ENCODE measurements at places on chromosomes 12 and 14.

GRCh38 chr12:106753526-106753925 is 21.0 kb upstream of the RIC8B start:
- no peak for DNase-seq

- no peak for DNase-seq
These were observed 31.8 kb downstream of the GSC start for GRCh38 chr14:94738097-94738496.

GRCh38 chr12:4191149-4191548 is 82.4 kb upstream of the CCND2 start:
- DNase-seq, result no peak

- peak; percentile 85 for DNase-seq
These were observed at the start of gene ITGA7 for GRCh38 chr12:55707841-55708694. Gene ITGA7 (minus strand): TSS chr12:55707904. CDS start chr12:55707682, 222 bp downstream.

DNA sequence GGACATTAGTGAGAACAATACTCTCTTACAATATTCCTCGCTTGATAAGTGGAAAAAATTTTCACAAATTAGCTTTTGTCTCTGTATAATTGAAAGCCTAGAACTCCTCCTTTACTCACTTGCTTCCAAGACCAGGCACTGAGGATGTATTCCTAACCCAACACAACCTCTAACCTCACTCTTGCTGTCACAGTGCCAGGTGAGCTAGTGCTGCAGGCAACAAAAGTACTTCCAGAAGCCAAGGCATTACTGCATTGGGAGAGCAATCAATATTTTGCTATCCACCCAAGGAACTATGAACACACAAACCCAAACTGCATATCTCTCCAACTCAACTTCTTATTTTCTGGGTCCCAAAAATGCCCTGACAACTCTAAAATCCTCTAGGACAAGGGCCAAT is 1081.0 kb downstream of the VRK1 start:
- peak; percentile 32 for DNase-seq

DNA sequence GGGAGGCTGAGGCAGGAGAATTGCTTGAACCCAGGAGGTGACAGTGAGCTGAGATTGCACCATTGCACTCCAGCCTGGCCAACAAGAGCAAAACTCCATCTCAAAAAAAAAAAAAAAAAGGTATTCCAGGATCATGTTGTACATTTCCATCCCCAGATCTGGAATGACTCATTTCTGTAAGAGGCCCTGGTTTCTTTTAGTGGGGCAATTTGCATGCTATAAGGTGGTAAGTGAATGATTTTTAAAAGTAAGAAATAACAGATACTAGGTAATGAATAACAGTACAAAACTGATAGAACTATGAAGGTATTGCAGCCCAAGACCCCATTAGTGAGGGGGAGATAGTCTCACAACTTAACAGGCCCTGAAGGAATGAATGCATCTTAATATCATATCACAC is 17.7 kb upstream of the ADCK1 start:
- no peak for DNase-seq

GRCh38 chr12:57385586-57385985 is 45.3 kb downstream of the R3HDM2 start:
- no peak for DNase-seq

DNA sequence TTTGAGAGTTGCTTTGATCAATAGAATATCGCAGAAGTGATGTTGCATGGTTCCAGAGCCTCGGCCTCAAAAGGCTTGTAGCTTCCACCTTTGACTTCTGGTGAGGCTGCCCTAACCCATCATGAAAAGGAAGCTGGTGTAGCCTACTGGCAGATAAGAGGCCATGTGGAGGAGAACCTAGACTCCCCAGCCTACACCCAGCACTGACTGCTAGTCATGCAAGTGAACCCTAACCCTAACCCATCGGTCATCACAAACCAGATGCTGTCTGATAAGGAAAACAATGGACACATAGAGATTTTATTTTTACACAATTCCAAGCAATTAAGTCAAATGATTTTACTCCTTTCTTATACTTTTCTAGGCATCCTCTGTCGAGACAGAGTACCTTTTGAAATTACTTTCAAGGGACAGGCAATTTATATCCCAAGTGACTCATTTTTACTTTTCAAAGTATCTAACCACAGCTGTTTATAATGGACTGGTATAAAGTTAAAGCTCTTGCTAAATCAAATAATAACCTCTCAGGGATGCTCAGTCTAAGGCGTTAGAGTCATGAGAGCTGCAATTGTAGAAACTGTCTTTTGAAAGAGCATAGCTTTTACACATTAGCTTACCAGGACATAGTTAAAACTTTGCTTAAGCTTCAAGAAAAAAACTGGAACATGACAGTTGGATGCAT is 17.6 kb downstream of the PTPRB start:
- no peak for DNase-seq

DNA sequence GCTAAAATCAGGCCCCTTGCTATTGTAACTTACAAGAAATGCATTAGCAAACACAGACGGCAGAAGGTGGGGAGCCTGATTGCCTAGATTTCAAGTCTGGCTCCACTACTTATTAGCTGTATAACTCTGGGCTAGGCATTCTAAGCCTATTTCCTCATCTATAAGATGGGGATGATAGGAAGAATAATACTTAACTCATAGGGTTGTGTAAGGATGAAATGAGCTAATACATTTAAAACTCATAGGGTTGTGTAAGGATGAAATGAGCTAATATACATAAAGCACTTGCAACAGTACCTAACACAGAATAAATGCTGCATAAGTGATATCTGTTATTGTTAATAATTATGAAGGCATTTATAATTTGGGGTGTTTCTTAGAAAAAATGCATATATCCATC is 60.1 kb upstream of the DIO2 start:
- DNase-seq, result no peak

DNA sequence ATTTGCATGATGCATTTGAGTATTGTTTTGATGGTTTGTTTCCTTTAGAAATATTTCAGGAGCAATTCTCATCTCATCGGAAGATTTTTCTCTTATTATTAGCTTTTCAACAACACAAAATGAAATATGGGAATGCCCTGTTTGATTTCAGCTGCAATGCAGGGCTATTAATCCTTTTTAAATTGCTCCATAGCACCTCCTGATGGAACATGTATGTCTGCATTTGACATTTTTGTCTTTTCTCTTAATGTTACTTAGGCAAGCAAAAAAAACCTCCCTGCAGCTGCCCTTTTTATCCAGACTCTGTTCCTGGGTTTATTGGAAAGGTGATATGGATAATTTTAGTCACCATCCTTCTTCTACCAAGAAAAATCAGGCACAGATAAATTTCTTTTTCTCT is 895.8 kb downstream of the RPS29 start:
- DNase-seq, result no peak

- DNase-seq, result no peak
These were observed 6.9 kb downstream of the SMIM41 start for GRCh38 chr12:52086366-52086765.

DNA sequence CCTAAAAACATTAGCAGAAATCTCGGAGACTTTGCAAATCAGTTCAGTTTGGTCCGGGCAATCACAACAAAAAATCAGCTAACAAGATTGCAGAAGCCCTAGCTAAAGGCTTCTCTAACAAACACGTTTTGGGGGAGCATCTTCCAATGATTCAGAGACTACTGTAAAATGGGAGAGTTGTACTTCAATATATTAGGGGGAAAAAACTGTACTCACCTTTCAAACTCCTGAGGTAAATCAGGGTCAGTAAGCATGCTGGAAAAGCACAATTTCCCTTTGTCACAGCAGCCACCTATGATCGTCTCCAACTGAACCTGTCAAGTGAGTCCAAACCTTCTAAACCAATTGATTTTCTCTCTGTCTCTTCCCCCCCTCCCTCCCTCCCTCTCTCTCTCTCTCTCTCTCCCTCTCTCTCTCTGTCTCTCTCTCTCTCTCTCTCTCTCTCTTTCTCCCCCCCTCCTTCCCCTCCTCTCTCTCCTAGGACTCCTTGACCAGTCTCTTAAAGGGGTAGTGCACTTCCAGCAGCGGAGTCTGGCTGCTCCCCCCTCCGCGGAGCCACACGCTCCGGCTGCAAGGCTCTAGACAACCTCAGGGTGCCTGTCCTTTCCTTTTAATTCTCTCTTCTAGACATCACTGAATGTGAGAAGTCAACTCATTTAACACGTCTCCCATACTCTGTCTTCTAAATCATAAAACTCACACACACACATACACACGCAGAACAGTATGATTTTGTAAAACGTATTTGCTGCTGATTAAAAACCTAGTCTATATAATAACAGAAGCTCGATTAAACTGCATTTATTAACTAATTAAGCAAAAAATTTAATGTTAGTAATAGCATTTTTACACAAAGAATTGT is at the start of gene SOX5:
Gene SOX5, minus strand, starts transcription at position 323 of the 862 bp plus-strand sequence. Its CDS starts 69 bp downstream, at position 254.
- DNase-seq, result peak; percentile 67
